M059J (cell line): ENCODE measurements at places on chromosomes 6 and 20.

- DNase-seq: peak; percentile 50
Measured at GRCh38 chr20:63740070-63740626, 572 bp downstream of the SLC2A4RG start.

GRCh38 chr6:14722704-14723103, 523.2 kb upstream of the JARID2 start:
- DNase-seq: no peak

DNA sequence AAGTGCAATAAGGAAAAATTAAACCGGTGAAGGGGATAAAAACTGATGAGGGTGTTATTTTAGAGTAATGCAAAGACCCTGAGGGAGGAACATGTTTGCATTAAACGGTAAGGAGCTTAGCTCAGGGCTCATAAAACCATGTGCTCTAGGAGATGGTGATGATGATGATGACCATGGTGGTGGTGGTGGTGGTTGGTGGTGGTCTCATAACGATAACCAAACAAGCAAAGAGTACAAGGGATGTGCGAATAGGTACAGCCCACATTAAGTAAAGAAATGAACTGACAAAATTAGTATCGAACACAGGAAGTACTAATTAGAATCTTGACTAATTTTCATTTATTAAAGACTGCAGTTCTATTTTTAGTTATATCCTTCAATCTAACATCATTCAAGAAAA, 139.1 kb downstream of the ATXN1 start:
- DNase-seq: no peak

DNA sequence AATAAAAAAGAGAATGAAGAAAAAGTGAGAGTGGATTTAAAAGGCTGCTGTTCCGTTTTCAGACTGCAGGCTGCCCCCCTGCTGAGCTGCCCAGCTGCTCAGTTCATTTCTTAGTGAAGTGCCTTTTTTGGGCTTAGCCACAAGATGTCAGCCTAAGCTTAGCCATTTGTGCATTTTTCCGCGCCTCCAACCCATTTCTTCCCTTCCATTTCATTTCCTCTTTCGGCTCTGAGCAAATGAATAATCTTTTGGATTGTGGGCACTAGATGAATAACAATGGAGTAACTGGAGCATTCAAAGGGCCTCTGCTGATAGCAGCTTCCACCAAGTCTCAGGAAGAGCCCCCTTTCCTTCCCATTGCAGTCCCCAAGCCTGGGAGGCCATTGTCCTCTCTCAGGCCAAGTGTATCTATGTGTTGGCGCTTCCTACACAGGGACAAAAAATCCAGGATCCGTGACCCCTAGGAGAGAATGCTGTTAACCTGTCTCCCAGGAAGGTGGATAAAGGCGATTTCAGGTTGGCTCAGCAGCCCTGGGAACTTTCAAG, 83.5 kb upstream of the SPTLC3 start:
- peak; percentile 83 for DNase-seq

DNA sequence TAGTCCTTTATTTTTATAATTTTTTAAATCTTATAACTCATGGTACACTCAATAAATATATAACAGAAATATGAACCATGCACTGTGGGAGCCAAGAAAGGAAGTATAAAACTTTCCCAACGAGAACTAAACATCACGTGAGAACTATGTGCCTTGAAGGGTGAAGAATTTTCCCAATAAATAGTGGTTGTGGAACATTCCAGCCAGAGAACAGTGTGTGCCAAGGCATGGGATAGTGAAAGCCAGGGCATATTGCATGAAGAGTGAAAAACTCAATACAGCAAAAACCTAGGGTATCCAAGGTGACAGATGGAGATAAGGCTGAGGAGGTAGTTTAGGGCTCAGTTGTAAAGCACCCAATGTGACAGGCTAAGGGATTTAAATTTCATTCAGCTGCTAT, 86.1 kb downstream of the SIM1 start:
- DNase-seq: peak; percentile 10

DNA sequence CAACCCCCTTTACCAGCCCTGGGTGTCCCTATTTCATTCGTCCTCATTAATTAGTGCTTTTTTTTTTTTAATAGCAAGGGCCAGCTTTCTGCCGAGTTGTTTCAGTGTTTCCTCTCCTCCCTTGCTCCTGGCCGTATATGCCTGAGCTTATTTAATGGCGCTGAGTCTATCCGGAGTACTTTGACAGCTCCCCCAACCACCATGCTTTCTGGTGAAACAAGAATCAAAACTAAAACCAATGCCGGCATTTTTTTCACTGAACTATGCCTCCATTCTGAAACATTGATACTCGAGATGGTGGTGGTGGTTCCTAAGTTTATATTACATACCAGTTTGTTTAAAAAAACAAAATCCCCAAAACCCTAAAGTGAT, 1.2 kb downstream of the DCBLD1 start:
- peak; percentile 42 for DNase-seq

DNA sequence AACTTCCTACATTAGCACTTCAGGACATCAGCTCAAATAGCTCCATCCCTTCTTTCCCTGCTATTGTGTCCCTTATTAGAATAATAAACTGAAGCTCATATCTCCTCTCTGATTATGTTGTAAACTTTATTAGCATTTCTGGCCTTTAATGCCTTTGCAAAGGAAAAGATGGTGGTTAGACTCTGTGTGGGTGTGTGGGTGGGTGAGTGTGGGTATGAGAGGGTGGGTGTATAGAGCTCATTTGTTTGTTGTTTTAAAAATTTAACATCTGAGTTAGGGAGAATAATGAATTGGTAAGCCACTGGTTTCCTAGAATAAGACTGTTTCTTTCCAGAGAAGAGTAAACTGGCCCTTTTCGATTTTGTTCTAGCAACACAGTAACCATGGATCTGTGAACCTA, 70.6 kb upstream of the L3MBTL3 start:
- no peak for DNase-seq

DNA sequence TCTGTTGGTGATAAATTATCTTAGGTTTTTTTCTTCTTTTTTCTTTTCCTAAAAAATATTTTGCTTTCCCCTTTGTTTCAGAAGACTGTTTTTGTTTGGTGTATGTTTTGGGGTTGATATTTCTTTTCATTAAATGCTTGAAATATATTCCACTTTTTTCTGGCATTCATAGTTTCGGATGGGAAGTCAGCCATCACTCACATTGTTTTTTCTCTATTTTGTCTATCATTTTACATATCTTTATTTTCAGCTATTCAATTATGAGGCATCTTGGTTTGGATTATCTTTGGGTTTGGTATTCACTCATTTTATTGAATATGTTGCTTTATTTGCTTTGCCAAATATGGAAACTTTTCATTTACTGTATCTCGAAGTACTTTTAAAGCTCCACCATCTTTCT, 600.5 kb upstream of the EYS start:
- DNase-seq: peak; percentile 40

DNA sequence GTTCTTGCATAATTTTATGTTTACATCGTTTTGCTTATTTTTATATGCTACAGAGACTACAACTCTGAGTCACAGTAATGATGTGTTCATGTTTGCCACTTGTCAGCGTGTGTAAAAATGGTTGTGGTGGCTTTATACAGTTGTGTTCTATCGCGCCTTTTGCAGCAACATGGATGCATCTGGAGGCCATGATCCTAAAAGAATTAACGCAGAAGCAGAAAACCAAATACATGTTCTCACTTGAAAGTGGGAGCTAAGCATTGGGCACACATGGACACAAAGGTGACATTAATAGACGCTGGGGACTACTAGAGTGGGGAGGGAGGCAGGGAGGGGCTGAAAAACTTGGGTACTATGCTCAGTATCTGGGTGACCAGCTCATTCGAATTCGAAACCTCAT, 996 bp upstream of the SEC23B start:
- no peak for DNase-seq

DNA sequence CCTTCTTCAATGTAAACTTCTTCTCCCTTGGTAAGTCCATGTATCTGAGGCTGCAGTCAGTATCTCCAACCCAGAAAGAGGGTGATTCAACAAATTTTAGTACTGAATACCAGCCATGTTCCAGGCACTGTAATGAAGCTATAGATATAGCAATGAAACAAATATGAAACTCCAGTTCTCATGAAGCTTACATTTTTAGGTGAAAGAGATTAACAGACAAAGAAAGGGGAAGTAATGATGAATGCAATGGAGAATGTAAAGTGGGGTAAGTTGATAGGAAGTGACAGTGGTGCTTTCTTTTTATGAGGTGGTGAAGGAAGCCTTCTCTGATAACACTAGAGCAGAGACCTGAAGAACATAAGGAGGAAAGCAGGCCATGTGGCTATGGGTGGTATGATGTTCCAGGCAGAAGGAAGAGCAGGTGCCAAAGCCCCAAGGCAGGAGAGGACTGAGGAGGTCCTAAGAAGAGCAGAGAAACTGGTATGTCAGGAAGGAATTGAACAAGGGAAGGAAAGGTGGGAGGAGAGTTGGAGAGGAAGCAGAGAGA, 143.6 kb downstream of the TFAP2B start:
- no peak for DNase-seq
